Glomerular endothelial cell (primary cell): ENCODE measurements at places on chromosomes 11 and 22.
A peak's percentile ranks its signal among the peaks of the same experiment; 100 is the strongest.

DNA sequence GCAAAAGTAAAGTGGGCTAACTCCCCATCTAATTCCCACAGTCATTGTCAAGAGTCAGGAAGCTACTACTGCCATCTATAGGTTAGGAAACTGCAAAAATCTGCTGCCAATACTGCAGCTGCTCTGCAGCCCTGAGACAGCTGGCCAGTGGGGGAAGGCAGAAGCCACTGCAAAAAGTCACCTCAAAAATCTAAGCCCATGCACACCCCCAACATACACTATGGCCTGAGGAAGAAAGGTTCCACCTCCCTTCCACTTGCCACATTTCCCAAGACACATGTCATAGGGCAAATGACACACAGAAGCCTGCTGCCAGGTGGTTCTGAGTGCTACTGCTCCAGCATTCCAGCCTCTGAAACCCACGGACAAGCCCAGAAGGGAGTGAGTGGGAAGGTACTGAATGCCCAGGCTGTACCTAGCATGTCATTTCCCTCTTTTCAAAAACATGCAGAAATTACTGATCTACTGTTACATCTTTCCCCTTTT, 36.9 kb downstream of the DGCR2 start:
- DNase-seq: no peak

- no peak for DNase-seq
Observed at GRCh38 chr11:100889758-100890157, 202.7 kb downstream of the ARHGAP42 start.

GRCh38 chr22:47976219-47976618, 1213.8 kb downstream of the TBC1D22A start:
- no peak for DNase-seq

DNA sequence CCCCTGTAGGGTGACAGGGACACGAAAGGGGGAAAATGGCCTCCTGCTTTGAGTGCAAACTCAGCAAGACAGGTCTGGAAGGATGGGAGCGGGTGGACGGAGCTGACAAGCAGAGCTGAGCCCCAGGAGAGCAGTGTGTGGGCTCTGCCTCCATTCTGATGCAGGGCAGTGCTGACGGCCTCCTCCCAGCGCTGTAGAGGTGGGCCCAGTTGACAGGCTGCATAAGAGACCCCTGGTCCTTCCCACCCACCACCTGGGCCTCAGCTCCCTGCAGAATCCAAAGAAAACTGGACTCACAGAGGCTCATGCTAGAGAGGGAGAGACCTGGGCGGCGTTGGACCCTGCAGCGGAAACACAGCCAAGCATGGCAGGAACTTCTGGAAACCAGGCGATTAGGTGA, 1113.4 kb downstream of the BRD1 start:
- no peak for DNase-seq

GRCh38 chr22:26267856-26268255, 98.6 kb downstream of the SEZ6L start:
- no peak for DNase-seq

DNA sequence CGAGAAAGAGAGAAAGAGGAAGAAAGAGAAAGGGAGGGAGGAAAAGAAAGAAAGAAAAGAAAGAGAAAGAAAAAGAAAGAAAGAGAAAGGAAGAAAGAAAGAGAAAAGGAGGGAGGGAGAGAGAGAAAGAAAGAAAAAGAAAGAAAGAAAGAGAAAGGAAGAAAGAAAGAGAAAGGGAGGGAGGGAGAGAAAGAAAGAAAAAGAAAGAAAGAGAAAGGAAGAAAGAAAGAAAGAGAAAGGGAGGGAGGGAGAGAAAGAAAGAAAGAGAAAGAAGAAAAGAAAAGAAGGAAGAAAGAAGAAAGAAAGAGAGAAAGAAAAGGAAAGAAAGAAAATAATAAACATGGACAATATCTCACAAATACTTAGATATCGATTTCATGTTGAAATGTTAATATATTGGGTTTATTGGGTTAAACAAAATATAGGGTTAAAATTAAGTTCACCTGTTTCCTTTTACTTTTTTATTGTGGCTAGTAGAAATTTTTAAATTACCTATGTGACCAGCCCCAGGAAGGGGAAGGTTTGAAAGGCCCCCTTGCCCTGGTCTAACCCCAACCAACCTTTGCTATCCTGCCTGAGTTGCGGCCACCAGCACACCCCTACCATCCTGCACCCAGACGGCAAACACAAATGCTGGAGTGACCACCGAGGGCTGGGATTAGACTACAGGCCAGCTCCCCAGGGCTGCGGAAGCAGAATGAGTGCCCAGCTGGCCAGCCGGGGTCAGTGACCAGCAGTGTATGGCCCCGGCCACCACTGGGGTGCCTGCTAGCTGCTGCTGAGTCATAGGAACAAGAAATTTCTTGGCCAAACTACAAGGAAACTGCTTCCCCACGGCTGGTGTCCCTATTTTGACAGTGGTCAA, 81.0 kb upstream of the FGF3 start:
- peak; percentile 3 for DNase-seq

DNA sequence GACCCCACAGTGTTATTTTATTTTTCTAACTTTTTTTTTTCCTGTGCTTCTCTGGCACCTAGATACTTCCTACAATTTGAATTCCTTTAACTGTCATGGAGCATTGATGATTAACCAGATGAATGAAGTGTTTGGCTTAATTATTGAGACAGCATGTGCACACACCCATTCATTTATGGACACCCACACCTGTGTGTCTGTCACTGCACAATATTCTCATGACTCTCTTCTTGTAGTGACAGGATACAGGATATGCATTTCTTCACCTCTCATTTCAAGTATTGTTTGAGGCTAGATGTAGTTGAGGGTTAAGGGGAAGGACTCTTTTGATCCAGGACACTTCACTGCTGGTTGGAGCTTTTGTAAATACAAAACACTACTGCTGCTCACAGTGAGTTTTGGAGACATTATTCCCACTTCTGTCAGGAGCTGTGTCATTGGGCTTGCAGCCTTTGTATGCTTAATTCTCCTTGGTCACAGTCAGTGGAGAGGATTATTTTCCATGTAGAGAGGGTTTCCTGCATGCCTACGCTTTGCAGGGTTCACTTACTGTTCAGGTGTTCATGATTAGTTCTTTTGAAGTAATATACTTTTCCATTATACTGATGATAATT, 33.5 kb downstream of the SPECC1L start:
- DNase-seq: no peak
